ENCODE measurements at places on chromosomes 7 and 10. TPM values are rescaled to one million over a fixed set of nuclear protein-coding genes. Genes with fewer than 3 reads are reported as not detected.
A peak's percentile ranks its signal among the peaks of the same experiment; 100 is the strongest.

Gene SPDYE16
- total RNA-seq, result 0.51 TPM

Gene LEP
- total RNA-seq, result not detected

Gene HKDC1
- total RNA-seq, result 2.4 TPM

Gene VSTM2A
- 30.7 TPM for total RNA-seq

Gene PVRIG
- not detected for total RNA-seq

Gene MRLN
- 0.75 TPM for total RNA-seq

Gene TFR2
- total RNA-seq, result 2.5 TPM

Gene SLC12A9
- 31.4 TPM for total RNA-seq

Gene CH25H
- total RNA-seq, result 0.70 TPM

Gene HOXA10
- 4.9 TPM for total RNA-seq

DNA sequence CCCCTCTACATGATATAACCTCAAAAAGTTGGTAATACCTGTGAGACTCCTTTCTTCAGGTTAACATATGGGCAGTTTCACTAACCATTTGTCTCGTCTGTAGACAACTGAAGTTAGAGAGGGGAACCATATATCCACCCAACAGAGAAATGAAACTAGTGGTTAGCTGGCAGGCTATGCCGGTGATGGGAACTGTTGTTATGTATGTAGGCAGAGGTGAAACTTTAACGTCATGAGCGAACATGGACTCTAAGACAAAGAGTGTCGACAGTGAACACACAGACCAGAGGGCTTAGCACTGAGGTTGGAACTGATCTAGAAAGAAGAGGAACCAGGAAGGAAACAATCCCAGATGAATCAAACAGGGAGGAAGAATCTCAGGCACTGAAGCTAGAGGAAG lies 112.4 kb downstream of the ELMO1 start:
- H3K36me3 ChIP-seq, result no peaks in the 10 kb centered on the region
- DNase-seq, result no peak
- no peaks in the 10 kb centered on the region for H3K27me3 ChIP-seq
- H3K27ac ChIP-seq, result no peak overlapping the region
- no peak overlapping the region for H3K4me3 ChIP-seq

GRCh38 chr7:92697012-92697411 lies 106.8 kb upstream of the FAM133B start:
- H3K27ac ChIP-seq, result peak overlapping the region; percentile 93
- DNase-seq, result no peak
- peak overlapping the region; percentile 74 for H3K4me3 ChIP-seq
- peaks cover 56% of the 10 kb centered on the region for H3K4me1 ChIP-seq

DNA sequence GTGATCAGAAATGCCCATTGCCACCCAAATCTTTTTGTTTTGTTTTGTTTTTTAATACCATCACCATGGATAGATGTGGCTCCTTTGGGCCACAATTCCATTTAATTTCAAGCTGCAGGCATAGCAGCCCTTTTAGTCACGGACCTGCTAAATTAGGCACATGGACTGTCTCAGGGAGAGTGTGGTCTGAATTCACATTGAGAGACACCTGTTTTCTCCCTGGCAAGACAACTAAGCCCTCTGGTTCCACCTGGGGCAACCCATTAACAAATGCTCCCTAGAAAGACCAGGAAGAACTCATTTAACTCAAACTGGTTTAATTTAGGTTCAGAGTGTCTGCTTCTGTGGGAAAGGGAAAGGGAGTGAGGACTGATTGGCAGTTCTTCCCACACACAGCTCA lies 88.2 kb upstream of the ANKRD1 start:
- H3K4me3 ChIP-seq, result no peak overlapping the region
- H3K4me1 ChIP-seq, result peaks cover 5% of the 10 kb centered on the region
- H3K36me3 ChIP-seq, result no peaks in the 10 kb centered on the region
- DNase-seq, result no peak
- peaks cover 3% of the 10 kb centered on the region for H3K27me3 ChIP-seq

- peaks cover 17% of the 10 kb centered on the region for H3K36me3 ChIP-seq
- DNase-seq, result no peak
- H3K27me3 ChIP-seq, result no peaks in the 10 kb centered on the region
Observed at GRCh38 chr10:73799899-73800559, 11.4 kb downstream of the NDST2 start.

- H3K27ac ChIP-seq, result no peak overlapping the region
- no peaks in the 10 kb centered on the region for H3K36me3 ChIP-seq
- H3K27me3 ChIP-seq, result no peaks in the 10 kb centered on the region
- H3K4me1 ChIP-seq, result peaks cover 4% of the 10 kb centered on the region
- no peak overlapping the region for H3K4me3 ChIP-seq
Observed at GRCh38 chr10:52769966-52770365, 2.6 kb downstream of the MBL2 start.

GRCh38 chr10:64486149-64486548 lies 964.9 kb downstream of the REEP3 start:
- H3K27me3 ChIP-seq, result no peaks in the 10 kb centered on the region
- DNase-seq, result no peak
- no peaks in the 10 kb centered on the region for H3K36me3 ChIP-seq
- no peak overlapping the region for H3K27ac ChIP-seq

- no peaks in the 10 kb centered on the region for H3K27me3 ChIP-seq
- H3K4me3 ChIP-seq, result no peak overlapping the region
- no peaks in the 10 kb centered on the region for H3K36me3 ChIP-seq
- no peaks in the 10 kb centered on the region for H3K4me1 ChIP-seq
Observed at GRCh38 chr7:40799493-40800403, 664.9 kb downstream of the SUGCT start.

- no peak overlapping the region for H3K27ac ChIP-seq
- DNase-seq, result no peak
- H3K36me3 ChIP-seq, result no peaks in the 10 kb centered on the region
Observed at GRCh38 chr7:15323550-15323949, 238.3 kb downstream of the AGMO start.

DNA sequence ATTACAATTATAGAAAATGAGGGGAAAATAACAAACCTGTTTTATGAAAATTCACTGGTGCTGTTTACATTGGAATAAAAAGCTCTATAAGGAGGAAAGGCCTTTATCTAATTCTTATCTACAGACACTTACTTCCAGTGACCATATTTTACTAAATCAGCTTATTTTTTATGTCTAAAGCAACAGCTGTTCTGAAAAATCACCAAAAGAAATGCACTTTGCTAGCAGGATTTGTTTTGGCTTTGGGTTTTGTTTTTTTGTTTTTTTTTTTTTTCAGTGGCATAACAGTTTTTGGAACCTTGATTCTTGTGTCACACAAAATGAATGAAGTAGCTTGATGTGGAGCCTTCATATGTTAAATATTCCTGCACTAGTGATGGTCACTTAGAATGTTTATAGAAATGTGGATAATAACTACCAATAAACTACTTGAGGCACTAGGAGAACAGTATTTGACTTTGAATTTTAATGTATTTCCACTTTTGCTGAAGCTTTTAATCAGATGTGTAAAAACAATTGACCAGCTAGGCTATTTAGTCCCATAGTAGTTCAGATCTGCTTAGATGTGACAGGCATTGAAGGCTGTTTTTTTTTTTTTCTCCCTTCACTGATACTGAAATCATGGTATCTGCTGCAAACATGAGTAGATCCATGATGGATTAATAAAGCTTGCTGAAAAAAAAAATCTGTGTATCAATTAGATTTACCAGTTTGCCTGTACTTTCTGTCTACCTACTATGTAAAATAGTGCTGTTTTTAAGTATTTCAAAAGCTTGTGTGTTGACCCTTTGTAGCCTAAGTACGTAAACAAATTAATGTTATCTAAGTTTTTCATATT lies 2.8 kb downstream of the ARL4A start:
- H3K27ac ChIP-seq, result no peak overlapping the region
- no peaks in the 10 kb centered on the region for H3K27me3 ChIP-seq
- no peak for DNase-seq
- peaks cover 6% of the 10 kb centered on the region for H3K36me3 ChIP-seq
- H3K4me1 ChIP-seq, result peaks cover 32% of the 10 kb centered on the region

- H3K4me3 ChIP-seq, result no peak overlapping the region
- no peak overlapping the region for H3K27ac ChIP-seq
- H3K27me3 ChIP-seq, result no peaks in the 10 kb centered on the region
Observed at GRCh38 chr7:30093420-30093952, 41.3 kb upstream of the MTURN start.

DNA sequence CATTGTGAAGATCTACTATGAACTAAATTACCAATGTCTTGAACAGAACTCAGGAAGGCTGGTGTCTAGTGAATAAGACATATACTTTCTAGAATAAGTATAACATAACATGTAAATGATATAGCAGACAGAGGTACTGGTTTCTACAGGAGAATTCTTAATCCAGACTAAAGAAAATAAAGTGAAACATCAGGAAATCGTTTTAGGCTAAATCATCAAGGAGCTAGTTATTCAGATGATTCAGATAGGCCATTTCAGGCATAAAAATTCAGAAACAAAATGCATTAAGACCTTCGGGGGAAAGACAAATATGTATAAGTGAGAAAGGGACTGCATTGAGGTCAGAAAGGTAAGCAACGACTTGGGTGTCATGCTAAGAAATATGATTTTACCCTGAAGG lies 170.6 kb downstream of the LRRN3 start:
- H3K4me3 ChIP-seq, result no peak overlapping the region
- peaks cover 10% of the 10 kb centered on the region for H3K4me1 ChIP-seq
- no peak overlapping the region for H3K27ac ChIP-seq
- no peaks in the 10 kb centered on the region for H3K36me3 ChIP-seq
- DNase-seq, result no peak
